ENCODE measurements at places on chromosomes 1 and 21.
A peak's percentile ranks its signal among the peaks of the same experiment; 100 is the strongest.

DNA sequence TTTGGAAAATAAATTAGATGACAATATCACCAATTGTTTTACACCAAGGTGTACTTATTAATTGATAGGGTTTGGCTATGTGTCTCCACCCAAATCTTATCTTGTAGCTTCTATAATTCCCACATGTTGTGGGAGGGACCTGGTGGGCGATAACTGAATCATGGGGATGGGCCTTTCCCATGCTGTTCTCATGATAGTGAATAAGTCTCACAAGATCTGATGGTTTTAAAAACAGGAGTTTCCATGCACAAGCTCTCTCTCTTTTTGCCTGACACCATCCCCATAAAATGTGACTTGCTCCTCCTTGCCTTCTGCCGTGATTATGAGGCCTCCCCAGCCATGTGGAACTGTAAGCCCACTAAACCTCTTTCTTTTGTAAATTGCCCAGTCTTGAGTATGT is 131.0 kb upstream of the LMO4 start:
- no peak for DNase-seq

DNA sequence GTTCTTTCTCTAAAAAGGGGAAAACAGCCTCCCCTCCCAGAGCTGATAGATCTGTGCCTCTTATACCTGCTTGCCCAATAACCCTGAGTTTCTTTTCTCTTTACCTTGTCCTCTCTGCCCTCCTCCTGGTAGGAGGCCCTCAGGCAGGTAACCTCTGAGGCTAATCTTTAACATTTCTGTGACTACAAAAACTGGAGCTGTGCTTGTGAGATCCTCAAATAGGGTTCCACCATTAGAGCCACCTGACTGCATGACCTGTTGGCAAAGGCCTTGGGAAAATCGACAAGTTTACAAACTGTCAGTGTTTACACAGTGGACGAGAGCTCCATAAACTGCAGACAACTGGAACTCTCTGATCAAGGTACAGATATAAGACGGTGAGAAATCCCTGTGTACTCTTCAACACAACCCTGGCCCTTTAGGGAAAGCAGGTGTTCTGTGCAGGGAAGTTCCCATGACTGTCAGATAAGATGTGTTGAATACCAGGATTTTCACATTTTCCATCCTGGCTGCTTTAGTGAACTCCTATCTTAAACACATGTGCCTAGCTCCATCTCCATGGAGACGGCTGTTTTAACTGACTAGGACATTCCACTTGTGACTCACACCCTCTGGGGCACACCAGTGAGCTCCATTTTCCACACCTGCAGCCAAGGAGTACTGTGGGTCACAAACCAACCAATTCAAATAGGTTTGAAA is 38.3 kb downstream of the ECE1 start:
- DNase-seq, result peak; percentile 67

DNA sequence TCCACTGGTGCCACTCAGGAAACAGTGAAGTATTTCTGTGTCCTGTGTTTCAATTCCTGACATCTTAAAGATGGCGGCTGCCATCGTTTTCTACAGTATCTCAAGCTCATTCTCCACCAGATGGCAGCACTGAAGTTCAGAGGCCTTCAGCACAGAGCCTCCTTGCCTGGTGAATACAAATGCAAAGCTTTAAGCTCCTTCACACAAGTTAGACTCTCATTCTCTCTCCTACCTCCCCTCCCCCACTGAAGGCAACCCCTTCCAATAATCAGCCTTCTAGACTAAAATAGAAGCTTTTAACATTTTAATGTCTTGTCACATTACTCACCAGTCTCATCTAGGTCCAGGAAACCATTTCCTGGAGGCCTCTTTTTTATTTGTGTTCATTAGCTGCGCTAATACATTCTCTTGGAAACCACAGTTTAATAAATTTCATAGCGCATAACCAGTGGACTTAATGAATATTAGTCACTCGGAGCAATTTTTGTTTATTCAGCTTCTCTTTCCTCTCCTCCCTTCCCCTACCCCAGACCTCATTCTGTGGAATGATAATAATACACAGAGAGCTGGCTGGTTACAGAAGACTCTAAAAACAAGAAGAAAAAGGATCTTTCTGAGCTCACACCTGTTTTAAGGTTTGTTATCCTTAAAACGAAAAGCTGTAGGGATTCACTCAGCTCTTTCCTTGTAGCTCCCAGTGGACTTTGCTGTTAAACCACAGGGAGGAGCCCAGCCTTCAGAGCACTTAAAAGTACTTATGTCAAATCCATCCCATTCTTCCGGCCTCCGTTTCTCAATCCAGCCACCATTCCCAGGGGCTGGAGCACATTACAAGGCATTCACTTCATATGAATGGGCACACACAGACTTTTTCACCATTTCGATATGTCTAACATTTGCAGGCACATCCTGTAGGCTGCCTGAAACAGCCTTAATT is 384.9 kb downstream of the HLX start:
- DNase-seq, result peak; percentile 88

- peak; percentile 16 for DNase-seq
Measured at GRCh38 chr1:246459221-246459620, 47.9 kb downstream of the SMYD3 start.

GRCh38 chr1:49208712-49209111 is 432.0 kb upstream of the BEND5 start:
- DNase-seq, result no peak

DNA sequence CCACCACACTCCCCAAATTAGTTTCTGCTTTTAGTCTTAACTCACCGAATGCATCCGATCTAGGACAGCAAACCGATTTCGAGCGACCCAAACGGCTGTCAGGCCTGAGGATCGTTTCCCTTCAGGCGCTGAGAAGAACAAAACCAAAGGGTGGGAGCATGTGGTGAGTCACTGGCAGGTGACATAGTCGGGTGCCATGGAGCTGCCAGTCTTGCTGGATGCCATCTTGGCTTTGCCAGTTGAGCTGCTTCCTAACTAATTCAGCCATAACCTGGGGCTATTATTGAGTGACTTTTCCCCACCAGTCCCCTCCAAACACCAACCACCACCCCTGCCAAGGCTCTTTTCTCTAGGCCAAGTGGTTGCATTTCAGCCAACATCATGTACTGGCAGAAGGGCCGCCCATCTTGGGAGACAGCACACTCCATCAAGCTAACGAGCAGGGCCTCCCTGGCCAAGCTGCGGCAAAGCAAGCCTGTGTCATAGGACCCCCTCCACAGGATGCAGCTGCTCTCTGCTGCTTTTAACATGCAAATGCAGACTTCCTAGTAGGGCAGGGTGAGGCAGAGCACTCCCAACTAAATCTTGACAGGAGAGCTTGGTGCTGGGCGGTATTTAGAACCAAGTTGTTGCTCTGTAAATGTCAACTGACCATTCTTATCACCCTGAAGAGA is 22.3 kb upstream of the PEX19 start:
- peak; percentile 31 for DNase-seq

GRCh38 chr21:14591882-14592281 is 45.8 kb upstream of the SAMSN1 start:
- DNase-seq, result no peak

GRCh38 chr1:27666791-27667254 is 5.2 kb downstream of the IFI6 start:
- DNase-seq, result no peak

DNA sequence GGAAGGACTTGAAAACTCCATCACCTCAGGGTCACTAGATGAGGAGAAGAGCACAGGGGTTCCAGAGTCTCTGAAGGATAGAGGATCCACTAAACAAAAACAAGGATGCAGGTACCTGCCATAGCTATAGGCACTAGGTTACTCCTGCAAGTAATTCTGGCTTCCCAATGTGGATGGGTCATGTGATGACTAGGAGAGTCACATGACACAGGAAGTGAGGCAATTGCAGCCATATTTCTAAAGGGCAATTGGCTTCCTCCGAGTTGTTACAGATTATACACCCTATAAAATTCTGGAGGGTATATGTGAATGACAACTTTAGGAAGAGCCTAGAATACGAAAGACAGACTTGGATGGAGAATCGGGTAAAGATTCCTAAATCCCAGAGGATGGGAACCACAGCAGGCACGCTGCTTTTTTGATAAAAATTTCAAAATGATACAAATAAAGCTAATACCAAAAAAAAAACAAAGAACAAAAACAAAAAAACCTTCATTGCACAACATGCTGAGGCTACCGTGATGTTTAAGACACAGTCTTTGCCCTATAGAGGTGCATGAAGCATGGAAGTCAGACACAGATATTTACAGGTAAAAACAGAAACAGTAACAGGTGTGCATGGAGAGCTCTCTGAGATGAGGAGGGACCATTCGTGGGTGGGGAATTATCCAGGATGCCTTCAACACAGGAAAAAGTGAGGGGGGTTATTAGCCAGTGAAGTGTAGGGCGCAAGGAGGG is 10.5 kb downstream of the MTX1 start:
- peak; percentile 84 for DNase-seq

DNA sequence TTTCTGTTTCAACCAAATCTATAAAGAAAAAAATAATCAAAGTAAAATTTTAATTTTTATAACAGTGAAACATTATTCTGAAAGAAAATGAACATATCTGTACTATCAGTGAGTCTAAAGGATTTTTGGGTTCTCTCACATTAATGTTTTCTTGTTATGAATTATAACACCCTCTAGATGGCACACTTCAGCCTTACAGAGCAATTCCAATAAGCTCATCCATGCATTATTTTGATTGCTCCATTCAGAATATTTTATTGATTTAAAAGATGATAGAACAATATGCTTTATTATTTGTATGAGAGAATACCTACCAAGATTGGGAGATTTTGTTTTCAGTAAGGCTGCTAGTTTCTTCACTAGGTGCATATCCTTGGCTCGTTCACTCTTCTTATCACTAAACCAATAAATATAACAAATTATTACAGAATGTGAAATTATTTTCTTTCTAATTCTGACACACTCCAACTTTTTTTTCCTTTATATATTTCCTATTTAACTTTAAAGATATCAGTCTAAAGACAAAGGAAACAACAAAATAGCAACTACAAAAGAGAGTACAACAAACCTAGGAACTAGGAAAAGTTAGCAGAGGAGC is 82.4 kb downstream of the RAB3GAP2 start:
- no peak for DNase-seq

- no peak for DNase-seq
Measured at GRCh38 chr1:11862890-11863289, 4.1 kb upstream of the NPPB start.

GRCh38 chr21:31866077-31866511 is 6.7 kb upstream of the HUNK start:
- peak; percentile 87 for DNase-seq

- DNase-seq, result no peak
Measured at GRCh38 chr1:228487336-228488124, at the start of gene RNF187. Gene RNF187, plus strand, starts transcription at chr1:228487382.

DNA sequence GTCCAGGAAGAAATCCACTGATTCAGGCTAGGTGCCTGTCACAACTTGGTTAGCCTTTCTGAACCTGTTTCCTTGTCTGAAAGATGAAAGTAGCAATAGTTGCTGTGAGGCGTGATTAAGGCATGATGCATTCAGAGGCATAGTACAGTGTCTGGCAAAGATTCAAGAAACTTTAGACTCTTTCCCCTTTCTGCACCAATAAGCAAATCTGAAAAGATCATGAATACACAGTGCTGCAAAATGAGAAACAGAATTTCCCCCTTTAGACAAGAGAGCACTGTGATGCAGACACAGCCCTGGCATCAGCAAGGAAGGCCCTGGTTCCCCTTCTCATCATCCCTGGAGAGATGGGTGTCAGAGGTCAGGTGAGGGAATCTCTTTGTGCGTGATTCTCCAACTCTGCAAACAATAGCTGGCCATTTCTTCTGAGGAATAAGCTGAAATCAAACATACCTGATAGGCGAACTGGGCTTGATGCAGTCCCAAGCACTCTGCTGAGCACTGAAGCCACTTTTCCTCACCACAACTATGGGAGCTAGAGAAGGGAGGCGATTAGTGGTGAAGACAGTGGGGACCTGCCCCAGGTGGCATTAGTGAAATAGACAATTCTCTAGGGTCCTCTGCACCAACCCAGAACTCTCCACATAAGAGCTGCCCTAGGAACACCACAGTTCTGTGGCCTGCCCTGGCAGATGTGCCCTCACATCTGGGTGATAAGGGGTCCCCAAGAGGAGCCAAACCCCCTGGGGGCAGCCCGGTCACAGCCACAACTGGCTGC is 41.7 kb downstream of the ITPKB start:
- DNase-seq, result no peak

GRCh38 chr1:8390707-8391106 is 72.8 kb downstream of the SLC45A1 start:
- DNase-seq, result no peak

DNA sequence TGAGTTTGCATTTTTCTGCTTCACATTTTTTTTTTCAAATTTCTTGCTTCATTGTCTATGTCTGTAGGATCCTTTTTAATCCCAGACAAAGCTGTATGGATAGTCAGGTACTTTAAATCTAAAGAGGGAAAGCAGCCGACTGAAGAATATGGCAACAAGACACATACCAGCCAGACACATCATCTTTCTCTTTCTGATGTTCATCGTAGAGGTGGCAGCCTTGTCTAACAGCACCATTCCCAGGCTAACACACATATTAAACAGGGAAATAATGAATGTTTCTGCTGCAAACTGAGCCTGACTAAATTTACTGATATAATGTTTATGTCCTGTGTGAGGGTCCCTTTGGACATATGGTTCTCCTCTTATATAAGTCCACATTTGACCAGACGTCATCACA is 3.7 kb upstream of the TEKT2 start:
- no peak for DNase-seq

- DNase-seq, result peak; percentile 33
Measured at GRCh38 chr1:62906428-62906886, 122.5 kb downstream of the ATG4C start.

- peak; percentile 45 for DNase-seq
Measured at GRCh38 chr21:41932576-41933312, 21.1 kb downstream of the C2CD2 start.

DNA sequence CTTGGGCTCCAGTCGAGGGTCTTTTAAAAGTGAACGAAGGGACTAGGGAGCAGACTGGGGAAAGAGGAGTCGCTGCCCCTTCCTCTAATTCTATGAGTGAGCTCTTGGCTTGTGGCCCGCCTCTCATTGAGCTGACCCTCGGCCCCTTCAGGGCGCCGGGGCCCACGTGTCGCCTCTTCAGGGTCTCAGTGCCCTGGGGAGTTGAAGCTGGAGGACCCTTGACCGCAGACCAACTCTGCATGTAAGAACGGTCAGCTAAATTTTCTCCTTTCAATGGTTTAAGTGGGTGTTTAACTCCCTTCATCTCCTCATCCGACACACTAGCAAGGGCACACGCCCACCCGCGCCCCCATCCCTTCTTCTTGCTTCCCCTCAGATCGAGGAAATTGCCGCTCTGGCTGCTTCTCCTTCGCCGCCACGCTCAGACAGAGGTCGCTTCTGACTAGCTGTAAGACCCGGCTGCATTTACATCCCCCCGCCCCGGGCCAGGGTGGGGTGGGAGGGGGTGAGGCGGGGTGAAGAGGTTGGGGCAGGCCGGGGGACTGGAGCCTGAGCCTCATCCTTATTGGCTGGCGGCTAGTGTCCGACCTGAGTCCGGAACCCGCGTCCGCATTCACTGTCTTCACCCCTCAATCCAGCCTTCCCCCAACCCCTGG is 10.9 kb downstream of the NR5A2 start:
- DNase-seq, result peak; percentile 95

DNA sequence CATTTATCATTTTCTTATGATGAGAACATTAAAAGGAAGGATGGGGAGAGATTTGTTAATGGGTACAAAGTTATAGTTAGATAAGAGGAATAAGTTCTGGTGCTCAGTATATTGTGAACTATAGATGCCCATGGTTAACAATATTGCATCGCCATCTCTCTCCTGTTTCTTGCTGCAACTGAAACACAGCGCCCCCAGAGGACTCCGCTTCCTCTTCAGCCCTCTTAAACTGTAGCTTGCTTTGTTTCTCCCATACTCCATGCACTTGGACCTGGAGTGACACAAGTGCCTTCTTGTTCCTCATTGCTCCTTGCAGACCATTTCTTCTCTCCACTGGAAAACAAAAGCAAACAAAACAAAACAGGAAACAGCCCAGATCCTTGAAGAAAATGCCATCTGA is 70.1 kb upstream of the NTPCR start:
- peak; percentile 72 for DNase-seq

Measured in mesendoderm (in vitro differentiated cells).